HS-5 (cell line): ENCODE measurements at places on chromosomes 13 and 19.
A peak's percentile ranks its signal among the peaks of the same experiment; 100 is the strongest.

- DNase-seq = no peak
Measured at GRCh38 chr13:62997038-62997599, 1581.5 kb upstream of the PCDH20 start.

- DNase-seq = no peak
Measured at GRCh38 chr13:76538004-76538403, 348.2 kb downstream of the KCTD12 start.

DNA sequence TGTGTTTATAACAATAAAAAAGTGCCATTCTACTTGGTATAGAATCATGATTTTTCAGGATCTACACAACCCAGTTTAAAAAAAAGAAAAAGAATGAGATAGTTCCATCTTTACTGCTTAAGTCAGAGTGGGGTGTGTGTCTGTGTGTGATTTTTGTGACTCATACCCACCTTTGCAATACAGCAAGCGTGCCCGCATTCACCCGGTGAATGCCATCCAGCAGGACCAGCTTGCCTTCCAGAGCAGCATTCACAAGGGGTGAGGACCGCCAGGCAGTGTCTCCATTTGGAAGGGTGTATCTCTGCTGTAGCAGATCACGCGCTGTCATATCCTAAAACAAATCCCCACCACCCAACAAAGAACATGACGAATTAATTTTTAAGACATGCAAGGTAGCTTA lies 127.7 kb downstream of the VWA8 start:
- no peak for DNase-seq

GRCh38 chr13:66513728-66514127 lies 716.4 kb downstream of the PCDH9 start:
- DNase-seq = no peak

DNA sequence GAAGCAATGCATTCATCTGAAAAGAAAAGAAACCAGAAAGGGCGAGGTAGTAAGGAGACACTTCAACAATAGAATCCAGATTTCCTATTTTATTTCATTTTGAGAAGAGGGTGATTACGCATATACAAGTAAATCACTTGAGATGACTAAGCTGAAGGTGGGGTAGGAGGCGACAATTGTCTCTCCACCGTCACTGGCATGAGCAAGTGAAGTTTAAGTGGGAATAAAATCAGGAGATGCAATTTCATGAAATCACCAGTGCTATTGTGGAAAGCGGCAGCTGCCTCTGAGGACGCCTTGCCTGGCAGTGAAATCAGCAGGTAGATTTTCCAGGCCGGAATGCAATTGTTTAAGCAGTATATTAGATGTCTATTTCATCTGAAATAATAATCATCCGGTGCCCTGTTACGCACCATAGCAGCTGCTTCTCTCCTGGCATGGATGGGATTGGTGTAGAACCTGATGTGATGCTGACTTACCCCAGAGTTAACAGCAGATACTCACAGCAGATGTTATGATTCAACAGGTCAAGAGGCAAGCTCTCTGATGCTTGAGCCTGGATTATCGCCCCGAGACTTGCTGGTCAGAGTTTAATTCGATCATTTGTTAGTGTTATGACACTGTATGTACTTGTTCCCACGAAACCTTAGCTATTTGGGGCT lies 64.3 kb downstream of the RASL11A start:
- DNase-seq = no peak

- DNase-seq = no peak
Measured at GRCh38 chr13:106286811-106287210, 248.7 kb downstream of the EFNB2 start.

GRCh38 chr19:54521860-54522513 lies 19.4 kb downstream of the LAIR2 start:
- DNase-seq = no peak

- DNase-seq = peak; percentile 34
Measured at GRCh38 chr19:50720921-50721381, 1.3 kb upstream of the SHANK1 start.

DNA sequence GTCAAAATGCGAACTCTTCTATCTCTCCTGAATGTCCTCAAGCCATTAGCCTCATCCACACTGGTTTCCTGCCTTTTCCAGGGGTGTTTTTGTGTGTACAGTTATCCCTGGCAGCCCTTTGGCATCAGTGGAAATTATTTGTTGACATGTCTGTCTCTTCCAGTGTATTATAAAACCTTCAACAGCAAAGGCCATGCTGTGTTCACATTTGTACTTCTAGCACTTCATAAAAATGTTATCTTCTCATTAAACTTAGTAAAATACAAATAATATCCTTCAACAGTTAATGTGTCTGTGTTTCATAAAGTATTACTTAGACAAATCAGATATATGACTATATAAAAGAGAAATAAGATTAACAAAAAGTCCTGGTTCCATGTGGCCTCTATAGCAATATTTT lies 359.5 kb upstream of the ARGLU1 start:
- no peak for DNase-seq

DNA sequence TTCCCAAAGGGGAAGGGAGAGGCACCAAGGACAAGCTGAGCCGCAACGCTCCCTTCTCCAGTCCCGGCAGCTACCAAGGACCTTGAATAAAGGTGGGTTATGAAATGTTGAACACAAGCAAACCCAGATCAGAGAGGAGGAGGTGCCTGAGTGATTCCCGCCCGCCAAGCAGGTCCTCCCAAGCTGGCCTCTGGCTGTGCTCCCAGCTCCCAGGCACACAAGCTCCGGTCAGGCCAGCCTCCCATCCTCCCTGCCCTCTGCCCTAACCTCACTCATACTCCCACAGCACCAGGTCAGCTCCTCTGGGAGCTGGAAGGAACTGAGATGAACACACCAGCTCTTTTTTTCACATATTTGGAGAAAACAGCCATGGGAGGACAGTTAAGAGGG lies 3.7 kb downstream of the NAPA start:
- no peak for DNase-seq

DNA sequence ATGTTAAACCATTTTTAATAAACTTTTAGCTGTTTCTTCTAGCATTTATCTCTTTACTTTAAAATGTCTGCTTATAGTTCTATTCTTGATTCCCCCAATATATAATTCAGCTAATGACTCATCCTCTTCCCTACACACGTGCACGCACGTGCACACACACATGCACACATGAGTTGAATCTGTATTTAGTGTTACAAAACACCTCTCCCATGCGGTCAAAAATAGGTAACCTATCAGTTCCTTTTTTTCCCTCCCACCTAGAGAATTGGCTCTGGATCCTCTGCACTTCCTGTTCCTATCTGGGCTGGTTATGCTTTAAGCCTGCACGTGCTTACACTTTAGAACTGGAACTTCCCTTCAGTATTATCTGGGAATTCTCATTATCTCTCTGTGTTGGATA lies 144.1 kb downstream of the PAN3 start:
- DNase-seq = no peak

GRCh38 chr19:53007606-53008005 lies 6.1 kb upstream of the ERVV-1 start:
- no peak for DNase-seq

DNA sequence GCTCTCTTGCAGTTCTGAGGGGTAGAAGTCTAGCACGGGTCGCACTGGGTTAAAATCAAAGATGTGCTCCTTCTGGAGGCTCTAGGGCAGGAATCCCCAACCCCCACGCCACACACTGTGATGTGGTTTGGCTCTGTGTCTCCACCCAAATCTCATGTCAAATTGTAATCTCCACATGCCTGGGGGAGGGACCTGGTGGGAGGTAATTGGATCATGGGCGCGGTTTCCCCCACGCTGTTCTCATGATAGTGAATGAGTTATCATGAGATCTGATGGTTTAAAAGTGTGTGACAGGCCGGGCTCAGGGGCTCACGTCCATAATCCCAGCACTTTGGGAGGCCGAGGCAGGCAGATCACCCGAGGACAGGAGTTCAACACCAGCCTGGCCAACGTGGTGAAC lies 26.6 kb upstream of the CALM3 start:
- DNase-seq = no peak

- DNase-seq = no peak
Measured at GRCh38 chr13:51959773-51960172, 51.5 kb downstream of the ATP7B start.

GRCh38 chr13:97583907-97584497 lies 150.0 kb downstream of the RAP2A start:
- no peak for DNase-seq

DNA sequence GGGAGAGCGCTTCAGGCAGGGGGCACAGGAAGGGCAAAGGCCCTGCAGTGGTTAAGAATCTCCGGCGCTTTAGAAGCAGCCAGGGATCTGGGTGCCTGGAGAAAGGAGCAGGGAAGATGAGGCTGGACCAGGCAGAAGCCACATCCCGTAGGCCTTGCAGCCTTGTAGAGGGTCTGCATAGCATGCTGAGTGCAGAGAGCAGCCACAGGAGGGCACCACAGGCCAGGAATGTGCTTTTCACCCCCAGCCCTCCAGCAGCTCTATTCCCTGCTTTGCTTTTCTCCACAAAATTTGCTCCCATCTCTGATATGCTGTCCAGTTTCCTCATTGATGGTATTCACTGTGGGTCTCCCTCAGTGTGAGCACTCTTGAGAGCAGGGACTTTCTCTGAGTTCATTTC lies 5.7 kb downstream of the WDR62 start:
- DNase-seq = no peak

- no peak for DNase-seq
Measured at GRCh38 chr19:10292206-10292788, 2.5 kb downstream of the ICAM5 start.

- DNase-seq = no peak
Measured at GRCh38 chr19:53906211-53907192, 2.6 kb upstream of the CACNG7 start.

DNA sequence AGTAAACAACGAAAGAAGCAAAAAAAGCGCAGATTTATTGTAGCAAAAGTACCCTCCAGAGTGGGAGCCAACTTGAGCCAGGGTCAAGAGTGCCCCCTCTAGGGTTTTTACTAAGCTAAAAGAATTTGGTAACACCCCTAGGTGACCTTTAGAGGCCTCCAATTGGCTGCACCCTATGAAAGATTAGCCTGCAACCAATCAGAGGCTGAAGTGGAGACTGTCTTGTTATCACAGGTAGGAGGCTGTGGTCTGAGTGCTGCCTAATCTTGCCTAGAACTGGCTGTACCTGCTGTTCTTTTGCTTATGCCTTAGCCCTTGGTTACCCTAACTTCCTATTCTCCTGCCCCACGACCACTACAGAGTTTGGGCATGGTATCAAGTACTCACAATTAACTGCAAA lies 38.3 kb downstream of the ANKRD10 start:
- no peak for DNase-seq

DNA sequence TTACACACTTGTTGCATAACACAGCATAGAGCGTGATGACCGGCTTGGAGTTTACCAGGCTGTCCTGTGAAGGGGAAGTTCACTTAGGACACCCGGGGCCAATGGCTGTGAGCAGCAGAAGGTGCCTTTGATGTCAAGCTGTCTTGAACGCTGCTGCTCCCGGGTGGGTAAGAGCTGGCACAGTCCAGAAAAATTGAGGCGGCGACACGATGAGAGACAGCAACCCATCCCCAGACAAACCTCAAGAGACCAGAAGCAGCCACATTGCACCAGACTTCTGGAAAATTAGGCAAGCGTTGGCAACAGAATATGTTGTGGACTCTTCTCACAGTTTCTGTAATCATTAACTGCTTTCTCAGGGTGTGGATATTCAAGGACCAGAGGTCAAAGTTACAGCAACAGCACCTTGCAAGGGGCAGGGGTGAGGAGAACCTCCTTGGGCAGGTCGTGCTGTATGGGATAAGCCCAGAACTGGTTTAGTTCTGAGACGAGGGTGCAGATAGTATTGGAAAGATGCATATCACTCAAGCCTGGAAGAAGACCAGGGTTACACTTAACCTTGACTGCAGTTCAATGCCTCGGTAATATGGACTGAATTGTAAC lies 10.1 kb downstream of the NFILZ start:
- DNase-seq = no peak

GRCh38 chr13:113544896-113545295 lies 39.7 kb upstream of the TFDP1 start:
- no peak for DNase-seq

DNA sequence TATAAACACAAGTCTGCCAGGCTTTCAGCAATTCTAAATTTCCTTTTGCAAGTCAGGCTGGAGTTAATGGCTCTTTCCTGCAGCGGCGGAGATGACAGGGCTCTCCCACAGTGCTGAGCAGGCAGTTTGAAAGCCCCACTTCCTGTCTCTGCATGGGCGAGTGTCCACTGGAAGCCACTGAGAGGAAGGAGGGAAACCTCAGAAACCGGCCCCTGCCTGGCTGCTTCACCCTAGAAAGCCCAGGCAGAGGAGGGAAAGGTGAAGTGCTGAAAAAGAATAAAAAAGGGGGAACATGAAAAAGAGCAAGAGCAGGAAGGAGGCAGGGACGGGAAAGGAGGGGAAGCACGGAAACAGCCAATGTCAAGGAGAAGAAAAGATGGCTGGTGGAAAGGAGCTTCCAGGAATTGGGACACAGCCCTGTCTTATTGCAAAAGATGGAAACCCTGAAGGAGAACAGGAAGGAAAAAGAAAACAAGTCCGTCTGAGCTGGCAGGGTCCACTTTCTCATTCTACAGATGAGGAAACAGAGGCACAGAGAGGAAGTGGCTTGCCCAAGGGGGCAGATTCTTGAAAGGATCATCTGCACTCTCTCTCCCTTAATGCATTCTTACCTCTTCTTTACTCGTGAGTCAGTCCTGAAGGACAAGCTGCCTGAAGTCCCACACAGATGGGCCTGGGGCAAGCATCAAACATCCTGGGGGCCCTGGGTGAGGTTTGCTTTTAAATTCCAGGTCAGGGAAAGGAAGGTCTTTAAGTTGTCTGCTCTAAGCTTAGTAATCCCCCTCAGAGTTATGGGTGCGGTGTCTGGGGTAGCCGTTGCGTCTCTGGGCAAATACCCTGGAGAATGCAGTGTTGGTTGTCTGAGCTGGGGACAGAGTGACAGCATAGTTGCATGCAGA lies 38.8 kb upstream of the ALOX5AP start:
- no peak for DNase-seq

GRCh38 chr13:98141509-98142379 lies 1.1 kb upstream of the FARP1 start:
- DNase-seq = no peak

GRCh38 chr19:18610245-18610555 lies 2.5 kb upstream of the TMEM59L start:
- DNase-seq = no peak

- DNase-seq = no peak
Measured at GRCh38 chr13:79197933-79198332, 208.1 kb downstream of the RBM26 start.

- no peak for DNase-seq
Measured at GRCh38 chr19:33402421-33403220, 29.1 kb downstream of the CEBPG start.

GRCh38 chr19:7674010-7675005 lies 2.6 kb upstream of the MCEMP1 start:
- no peak for DNase-seq

DNA sequence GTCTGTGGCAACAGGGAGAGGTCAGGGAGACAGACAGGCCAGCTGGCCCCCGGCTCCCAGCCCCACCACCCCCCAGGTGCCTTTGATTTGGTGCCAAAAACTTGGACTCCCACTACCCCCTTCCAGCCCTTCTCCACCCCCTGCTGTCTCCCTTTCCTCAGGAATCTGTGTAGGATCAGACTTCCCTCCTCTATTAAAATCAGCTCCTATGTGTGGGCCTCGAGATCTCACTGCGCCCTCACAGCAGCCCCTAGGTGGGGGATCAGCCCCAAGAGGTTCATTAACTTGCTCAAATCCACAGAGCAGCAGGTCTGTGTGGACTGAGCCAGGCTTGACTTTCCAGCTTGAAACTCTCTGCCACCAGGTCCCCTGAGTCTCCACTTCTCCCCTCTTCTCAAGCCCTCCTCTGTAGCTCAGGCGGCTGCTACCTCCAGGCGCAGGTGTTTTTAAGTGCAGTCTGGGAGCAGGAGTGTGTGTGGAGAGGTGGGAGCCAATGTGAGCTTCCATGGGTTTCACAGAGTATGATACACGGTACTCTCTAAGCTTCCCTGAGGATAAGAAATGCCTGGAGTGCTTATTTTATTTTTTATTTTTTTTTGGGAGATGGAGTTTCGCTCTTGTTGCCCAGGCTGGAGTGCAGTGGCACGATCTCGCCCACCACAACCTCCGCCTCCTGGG lies 1.7 kb downstream of the GAPDHS start:
- DNase-seq = no peak
